NCI-H748 treated with DMSO at 0.1 percent for 48 hours (cell line): ENCODE measurements at places on chromosomes 7 and 10.

DNA sequence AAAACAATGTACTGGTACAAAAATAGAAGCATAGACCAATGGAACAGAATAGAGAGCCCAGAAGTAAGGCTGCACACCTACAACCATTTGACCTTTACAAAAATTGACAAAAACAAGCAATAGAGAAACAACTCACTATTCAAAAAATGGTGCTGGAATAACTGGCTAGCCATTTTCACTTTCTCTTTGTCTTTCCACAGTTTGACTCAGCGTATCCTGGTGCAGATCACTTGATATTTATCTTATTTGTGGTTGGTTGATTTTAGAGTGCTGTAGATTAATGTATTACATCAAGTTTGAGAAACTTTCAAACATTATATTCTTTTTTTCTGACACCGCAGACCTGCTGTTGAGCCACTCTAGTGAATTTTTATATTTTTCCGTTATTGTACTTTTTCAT, 381.4 kb downstream of the DGKB start:
- no peak for DNase-seq

- DNase-seq, result peak; percentile 7
Measured at GRCh38 chr7:46352004-46352954, 431.2 kb upstream of the IGFBP3 start.

DNA sequence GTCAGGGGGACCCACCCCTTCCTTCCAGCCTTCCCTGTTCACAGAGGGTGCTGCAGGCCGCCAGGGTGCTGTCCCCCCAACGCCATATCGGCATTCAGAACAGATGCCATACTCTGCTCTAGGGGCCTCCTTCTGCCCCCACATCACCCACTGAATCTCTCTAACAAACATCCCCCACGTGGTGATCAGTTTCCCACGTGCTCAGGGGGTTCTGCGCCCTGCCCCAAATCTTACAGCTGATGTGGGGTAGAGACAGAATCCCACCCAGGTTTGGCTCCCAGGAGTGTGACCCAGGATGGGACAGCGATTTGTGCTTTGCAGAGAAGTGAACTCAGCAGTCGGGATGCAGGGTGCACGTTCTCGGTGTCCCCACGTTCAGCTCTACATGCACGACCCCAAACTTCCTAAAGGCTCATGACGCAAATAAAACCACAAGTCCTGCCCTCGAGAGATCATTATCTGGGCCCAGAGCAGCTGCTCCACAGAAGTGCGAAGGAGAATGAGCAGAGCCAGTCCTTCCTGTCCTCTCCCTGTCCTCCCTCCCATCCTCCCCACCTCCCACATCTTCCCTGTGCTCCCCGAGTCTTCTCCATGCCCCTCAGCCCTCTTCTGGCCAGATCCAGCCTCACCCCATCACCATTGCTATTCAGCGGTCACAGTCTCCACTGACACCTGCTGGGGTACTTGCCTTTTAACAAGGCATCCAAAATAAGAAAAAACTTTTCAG, 423.4 kb downstream of the DNAJB6 start:
- no peak for DNase-seq

GRCh38 chr7:28170701-28171100, 9.9 kb downstream of the JAZF1 start:
- no peak for DNase-seq

- no peak for DNase-seq
Measured at GRCh38 chr10:99964791-99965190, 45.0 kb downstream of the DNMBP start.

DNA sequence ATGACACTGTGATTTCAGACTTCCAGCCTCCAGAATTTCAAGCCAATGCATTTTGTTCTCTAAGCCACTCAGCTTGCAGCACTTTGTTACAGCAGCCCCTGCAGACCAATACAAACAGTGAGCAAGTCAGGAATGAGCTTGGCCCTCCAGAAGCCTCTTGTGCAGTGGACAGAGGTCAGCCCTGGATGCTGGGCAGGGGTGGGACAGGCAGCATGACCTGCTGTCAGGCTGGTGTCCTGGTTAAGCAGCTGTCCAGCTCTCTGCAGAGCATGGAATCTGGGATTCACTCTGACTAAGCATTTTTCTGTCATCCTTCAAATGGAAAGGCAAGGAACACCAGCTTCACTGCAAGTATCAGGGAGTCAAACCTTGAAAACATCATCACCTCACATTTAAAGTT, 85.5 kb upstream of the GDF10 start:
- no peak for DNase-seq

GRCh38 chr10:17993361-17993760, 41.6 kb downstream of the SLC39A12 start:
- DNase-seq, result no peak

GRCh38 chr10:108078263-108078662, 913.8 kb upstream of the SORCS1 start:
- DNase-seq, result no peak

DNA sequence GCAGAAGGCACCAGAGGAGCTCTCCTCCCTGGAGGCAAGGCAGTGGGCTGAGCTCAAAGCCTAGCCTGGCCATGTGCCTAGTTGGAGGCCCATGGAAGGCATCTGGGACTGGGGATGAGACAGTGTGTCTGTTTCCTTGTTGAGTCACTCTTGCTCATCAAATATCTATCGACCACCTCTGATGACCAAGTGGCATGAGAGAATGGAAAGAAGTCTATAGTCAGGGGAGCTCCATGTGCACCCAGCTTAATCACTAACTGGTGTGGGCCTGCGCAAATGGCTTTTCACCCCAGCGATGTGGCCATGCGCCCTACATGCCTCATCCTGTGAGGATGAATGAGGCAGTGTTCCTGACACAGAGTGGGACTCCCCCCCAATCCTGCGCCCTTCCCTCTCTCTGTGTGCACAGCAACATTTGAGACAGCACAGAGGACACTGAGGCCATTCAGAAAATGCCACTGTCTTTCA, 229.9 kb downstream of the RPS24 start:
- DNase-seq, result no peak

DNA sequence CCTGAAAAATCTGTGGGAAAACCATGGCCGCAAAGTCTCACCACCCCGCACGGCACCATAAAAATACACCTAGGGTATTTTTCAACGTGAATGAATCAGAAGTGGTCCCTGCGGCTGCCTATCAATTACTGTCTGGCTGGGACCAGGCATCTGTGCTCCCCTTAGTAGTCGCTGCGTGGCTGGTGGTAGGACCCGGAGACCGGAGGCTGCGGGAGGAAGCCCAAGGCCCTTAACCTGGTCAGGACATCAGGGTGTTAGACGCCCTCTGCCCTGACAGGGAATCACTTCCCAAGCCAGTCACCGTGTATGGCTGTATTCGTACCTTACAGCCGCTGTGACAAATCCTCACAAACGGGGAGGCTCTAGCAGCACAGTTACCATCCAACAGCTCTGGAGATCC, 141.5 kb upstream of the PPP2R2D start:
- DNase-seq, result no peak

DNA sequence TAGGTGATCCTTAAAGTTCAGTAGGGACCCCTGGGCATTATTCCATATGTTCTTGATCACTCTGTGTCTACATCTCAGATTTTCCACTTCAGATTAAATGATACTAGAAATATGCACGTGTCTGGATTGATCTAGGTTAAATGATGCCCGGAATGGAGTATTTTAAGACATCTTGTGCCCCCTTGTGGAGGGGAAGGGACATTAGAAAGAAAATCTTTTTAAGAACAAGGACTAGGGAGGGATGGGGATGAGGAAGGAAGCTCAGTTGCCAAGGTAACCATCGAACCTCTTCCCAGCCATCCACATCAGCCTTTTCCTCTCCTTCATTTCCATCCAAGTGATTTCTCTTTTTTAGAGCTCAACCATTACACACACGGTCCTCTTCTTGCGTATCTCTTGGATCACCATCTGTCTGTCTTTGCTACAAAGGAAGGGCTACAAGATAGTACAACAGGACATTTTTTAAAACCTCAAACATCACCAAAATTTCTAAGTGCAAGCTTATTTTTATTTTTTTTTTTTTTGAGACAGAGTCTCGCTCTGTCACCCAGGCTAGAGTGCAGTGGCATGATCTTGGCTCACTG, 40.5 kb downstream of the PRSS2 start:
- DNase-seq, result peak; percentile 62
